ENCODE measurements at places on chromosomes 2 and 18.
A peak's percentile ranks its signal among the peaks of the same experiment; 100 is the strongest.

- peak; percentile 42 for DNase-seq
Observed at GRCh38 chr2:46845542-46846486, 69.8 kb downstream of the MCFD2 start.

DNA sequence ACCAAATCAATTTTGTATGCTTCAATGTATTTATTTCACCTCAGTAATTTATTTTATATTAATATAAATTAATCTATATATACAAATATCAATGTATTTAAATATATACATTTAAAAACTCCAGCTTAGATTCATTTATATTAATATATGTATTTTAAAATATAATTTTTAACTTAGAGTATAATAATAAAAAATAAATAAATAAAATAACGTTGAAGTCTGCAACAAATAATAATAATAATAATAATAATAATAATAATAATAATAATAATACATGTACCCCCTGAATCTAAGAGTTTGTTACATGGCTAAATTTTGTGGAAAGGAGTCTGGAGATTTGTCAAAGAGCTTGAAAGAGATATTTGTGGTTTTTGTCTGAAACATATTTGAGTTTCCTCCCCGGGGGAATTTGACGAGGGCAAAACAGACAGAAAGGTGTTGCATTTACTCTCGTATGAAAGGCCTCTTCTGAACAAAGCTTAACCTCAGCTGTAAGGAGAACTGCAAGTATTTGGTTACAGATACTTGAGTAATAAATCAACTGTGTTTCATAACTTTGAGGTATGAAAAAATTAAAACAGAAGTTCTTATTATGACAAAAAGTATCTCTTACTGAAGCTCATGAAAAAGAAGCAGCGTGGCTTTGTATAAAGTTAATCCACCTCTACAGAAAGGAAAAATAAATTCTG lies 93.4 kb downstream of the CDH19 start:
- no peak for DNase-seq

DNA sequence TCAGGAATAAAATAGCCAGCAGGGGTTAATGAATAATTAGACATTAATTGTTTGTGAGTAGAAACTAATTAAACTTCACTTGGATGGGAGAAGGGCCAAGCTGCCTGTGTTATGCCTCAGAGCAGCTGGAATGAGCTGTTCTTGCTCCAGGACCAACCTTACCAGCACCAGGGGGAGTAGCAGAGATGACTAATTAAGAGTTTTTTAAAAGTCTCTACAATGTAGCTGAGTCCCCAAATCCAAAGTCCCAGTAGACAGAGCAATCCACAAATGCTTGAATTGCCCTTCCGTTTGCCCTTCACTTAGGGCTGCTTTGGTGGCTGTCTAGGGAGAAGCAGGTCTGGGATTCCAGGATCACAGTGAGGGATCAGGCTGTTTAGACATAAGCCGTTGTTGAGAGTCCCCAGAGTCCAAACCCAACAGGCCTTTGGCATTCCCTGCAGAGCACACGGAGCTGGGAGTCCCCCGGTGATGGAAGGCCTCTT lies 59.4 kb downstream of the RHOB start:
- peak; percentile 8 for DNase-seq

DNA sequence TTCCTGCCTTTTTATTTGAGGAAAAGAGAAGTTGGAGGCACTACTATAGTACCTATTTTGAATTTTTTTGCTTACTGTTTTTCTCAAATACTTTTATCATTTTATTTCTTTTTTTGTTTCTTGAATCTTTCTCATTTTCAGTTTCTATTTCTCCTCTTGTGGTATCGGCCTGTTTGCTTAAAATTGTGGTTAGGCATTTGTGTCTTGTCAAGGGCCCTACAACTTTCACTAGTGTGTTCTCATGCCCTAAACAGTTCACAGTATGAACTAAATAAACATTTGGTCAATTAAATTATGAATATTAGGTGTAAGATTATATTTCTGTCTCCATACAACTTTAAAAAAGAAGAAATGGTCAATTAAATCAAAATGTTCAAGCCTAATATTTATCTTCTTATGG lies 613.5 kb downstream of the MBD2 start:
- DNase-seq, result no peak

- no peak for DNase-seq
Observed at GRCh38 chr2:240457223-240458043, 22.0 kb downstream of the GPC1 start.

GRCh38 chr2:207567671-207568070 lies 37.9 kb downstream of the CREB1 start:
- DNase-seq, result no peak

DNA sequence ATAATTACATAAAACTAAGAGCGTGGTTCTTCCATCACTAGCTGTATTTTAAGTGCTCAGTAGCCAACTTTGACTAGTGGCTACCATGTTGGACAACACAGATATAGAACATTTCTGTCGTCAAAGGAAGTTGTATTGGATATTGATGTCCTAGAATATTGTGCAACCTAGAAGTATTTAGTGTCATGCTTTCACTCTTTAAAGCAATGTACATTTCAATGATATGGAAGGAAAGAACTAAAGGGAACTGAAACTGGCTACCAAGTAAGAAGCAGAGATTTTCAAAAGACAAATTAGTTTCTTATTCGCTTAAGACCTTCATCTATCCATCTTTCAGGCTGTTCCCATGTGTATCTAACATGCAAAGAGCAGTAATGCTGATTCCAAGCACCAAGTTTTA lies 85.4 kb upstream of the EML6 start:
- DNase-seq, result no peak

DNA sequence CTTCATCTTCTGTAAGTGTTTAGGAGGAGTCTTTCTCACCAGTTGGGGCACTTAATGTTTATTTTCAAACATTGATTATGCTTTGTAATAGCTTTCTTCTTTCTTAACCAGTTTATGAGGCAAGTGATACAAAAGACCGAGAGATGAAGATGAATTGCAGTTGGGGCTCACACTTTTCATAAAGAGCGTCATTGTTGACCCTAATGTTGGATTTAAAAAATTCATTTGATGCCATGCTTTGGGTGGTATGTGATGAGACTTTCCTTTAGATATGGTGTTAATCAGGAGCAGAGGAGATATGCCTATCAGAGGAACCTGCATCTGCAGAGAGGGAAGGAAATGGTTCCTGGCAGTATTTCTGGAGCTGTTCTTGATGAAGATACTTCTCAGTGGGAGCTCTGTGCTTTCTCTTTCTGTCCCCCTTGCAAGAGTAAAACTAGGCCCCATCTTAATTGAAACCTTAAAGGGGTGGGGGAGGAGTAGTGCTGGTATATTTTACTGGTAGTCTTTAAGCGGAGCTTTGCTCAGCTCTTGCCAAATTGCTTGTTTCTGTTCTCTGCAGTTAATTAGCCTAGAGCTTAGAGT lies 2.3 kb downstream of the EML4 start:
- DNase-seq, result no peak

DNA sequence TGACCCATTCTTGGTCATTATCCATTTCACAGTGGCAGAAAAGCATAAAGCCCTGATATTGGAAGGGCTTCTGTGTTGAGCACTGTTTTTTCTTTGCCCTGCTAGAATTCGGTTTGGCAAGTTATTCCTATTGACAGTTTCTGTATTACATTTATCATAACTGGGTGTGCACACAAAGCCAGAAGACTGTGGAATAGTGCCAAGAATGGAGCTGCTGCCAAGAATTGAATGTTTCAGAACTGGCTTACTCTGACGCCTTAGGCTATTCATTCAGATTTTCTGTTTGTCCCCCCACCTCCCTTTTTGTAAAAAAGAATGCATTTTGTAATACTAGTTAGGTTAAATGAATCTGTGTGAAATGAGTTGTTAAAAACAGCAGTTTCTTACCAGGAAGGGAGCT lies 12.7 kb downstream of the KDM3A start:
- DNase-seq, result no peak

GRCh38 chr2:39786761-39787522 lies 7.9 kb upstream of the THUMPD2 start:
- no peak for DNase-seq

DNA sequence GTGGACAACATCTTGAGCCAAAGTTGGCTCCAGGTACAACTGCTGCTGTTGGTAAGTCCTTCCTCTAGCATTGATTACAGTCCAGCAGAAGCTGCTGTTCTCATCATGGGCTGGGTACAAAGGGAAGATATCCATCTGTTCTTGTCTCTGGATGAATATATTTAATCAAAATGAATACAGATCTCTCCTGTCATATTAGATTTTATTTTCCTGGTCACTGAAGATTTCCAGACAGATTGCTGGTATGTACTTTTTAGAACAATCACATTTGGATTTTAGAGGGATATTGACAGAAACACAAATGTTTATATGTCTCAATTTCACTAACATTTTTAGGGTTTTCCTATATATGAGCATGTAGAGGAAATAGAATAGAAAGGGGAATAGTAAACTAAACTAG lies 155.4 kb upstream of the FHL2 start:
- DNase-seq, result no peak

GRCh38 chr2:226467221-226467620 lies 332.4 kb downstream of the IRS1 start:
- DNase-seq, result no peak

GRCh38 chr2:110903548-110903947 lies 171.2 kb downstream of the ACOXL start:
- no peak for DNase-seq

- no peak for DNase-seq
Observed at GRCh38 chr2:120456867-120457266, 110.9 kb downstream of the INHBB start.

- no peak for DNase-seq
Observed at GRCh38 chr2:26349690-26350089, 3.1 kb upstream of the ADGRF3 start.

DNA sequence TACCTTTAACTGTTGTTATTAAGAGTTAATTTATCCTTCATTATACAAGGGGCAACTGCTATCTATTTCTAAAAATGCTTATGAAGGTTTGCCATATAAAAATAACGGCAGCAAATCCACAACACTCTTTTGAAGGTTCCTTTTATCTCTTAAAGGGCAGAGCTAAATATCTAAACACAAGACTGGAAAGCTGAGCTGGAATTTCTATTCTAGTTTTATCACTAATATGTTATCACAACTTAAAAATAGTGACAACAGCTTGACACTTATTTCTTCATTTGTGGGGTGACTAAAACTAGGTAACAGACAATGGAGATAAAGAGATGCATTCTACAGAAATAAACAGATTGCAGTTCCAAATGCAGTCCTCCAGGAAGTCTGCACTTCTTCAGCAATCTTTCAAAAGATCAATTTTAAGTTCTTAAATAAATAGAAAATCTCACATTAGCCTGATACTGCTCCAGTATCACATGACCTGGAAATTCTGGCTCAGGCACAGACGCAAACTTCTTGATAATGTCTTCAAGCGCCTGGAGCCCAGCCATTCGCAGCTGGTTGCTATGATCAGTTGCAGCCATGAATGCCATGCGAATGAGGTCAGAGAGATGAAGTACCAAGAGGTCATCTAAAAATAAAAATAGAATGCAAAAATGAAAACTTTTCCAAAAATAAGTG lies 54.0 kb upstream of the STRN start:
- DNase-seq, result peak; percentile 51

- peak; percentile 75 for DNase-seq
Observed at GRCh38 chr2:241636182-241637017, 558 bp downstream of the THAP4 start.

GRCh38 chr2:67389788-67390187 lies 7.3 kb upstream of the ETAA1 start:
- no peak for DNase-seq

- peak; percentile 72 for DNase-seq
Observed at GRCh38 chr2:128594953-128595677, 276.4 kb upstream of the HS6ST1 start.

GRCh38 chr2:205403244-205403825 lies 279.0 kb upstream of the NRP2 start:
- no peak for DNase-seq

- DNase-seq, result no peak
Observed at GRCh38 chr2:191287820-191288219, 42.6 kb downstream of the MYO1B start.

GRCh38 chr2:170024721-170025120 lies 153.2 kb upstream of the MYO3B start:
- no peak for DNase-seq

DNA sequence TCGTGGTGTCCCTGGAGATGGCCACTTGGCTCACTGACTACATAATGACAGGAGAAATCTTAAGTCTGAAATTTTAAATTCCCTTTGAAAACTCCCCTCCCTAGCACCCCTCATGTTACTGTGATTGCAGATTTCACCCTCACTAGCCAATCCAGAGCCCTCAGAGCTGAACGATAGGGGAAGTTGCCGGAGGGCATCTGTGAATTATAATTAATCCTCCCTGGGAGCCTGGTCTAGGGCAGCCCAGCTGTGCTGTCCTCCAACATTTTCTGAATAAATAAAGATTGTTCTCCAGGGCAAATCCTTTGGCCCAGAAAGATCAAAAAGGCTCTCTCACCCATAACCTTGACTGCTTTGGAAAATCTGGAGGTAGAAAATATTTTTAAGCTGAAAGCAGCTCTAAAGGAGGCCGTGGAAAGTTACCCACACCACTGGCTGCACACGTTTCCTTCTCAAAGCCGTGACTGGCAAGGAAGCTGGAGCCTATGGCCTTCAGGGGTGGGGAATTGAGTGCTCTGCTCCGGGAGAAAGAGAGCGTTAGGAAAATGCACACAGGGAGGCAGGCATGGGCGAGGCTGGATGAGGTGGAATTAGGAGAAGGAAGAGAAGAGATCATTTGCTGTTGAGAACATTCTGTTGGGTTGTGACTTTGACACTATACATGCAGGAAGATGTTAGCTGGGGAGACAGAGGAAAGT lies 68.9 kb upstream of the CNGA3 start:
- no peak for DNase-seq

DNA sequence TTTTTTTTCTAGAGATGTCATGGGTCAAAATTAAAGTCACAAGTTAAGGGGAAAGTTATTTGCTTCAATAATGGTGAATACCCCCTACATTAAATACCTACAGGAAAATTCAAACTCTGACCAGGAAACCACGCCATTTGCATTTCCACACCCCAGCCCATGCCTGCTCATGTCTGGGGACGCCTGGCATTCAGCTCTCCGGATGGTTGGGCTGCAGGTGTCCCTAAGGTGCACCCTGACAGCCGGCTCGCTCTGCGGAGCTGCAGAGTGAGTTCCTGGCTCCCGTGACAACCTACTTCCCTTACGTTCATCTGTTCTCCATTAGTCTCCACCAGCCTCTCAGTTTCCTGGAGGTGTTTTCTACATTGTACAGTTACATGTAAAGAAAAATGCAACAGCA lies 122.7 kb upstream of the RIOK3 start:
- DNase-seq, result no peak

GRCh38 chr2:144085016-144085415 lies 434.9 kb downstream of the ZEB2 start:
- DNase-seq, result no peak

Measured in right lobe of liver (tissue), 6 donors.